ENCODE measurements at places on chromosomes 16 and 17. TPM values are rescaled to one million over a fixed set of nuclear protein-coding genes. Genes with fewer than 3 reads are reported as not detected.

SLC39A11 gene
- polyA plus RNA-seq = 15.6 TPM

- peak; percentile 15 for DNase-seq
Observed at GRCh38 chr16:22375117-22375962, 921 bp upstream of the CDR2 start.

CACNG3 gene
- polyA plus RNA-seq = not detected

CLEC10A gene
- polyA plus RNA-seq = not detected

GRCh38 chr17:42087736-42088705, 10.3 kb downstream of the ZNF385C start:
- DNase-seq = no peak

DNA sequence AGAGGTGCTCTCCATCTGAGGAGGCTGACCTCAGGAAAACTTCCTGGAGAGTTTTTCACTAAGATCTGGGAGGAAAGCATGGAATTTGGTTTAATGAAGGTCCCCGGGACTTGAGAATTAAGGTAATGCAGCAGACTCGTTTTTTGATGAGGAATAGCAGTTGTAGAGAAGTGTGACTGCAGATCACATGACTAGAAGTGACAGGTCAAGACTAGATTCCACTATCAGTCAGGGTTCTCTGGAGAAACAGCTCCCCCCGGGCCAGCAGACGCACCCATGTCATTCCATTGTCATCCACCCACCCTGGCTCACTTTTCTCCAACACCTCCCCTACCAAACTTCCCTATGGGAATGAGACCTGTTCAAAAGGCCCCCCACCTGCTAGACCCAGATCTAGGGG, 1.9 kb upstream of the DHRS13 start:
- DNase-seq = no peak

DNA sequence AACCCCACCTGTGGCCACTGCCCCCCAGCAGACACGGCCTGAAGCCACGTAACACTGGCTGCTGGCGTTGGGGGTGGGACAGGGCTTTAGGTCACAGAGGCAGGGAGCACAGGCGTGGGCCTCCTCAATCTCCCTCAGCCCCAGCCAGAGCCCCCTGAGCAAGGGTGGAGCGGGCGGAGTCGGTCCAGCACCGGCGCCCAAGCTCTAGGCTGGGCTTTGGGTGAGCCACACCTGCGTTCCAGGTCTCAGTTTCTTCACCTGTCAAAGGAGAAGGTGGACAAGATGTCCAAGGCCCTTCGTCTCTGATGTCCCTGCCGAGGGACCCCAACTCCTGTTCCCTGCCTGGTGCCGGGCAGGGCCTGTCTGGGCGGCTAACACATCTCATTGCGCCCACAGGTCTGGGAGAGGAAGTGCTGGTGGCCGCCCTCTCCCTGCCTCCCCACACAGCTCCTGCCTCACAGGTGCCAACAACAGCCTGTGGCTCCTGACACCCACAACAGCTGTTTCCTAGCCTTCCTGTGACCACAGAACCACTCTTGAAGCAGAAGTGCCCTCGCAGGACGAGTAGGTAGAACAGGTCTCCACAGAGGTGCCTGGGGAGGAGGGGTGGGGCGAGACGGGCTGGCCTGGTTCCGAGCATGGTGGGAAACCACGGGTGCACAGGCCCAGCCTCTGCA, 12.0 kb downstream of the FAM83G start:
- DNase-seq = no peak

GRCh38 chr16:31561426-31562233, 33.9 kb downstream of the AHSP start:
- DNase-seq = no peak

DNA sequence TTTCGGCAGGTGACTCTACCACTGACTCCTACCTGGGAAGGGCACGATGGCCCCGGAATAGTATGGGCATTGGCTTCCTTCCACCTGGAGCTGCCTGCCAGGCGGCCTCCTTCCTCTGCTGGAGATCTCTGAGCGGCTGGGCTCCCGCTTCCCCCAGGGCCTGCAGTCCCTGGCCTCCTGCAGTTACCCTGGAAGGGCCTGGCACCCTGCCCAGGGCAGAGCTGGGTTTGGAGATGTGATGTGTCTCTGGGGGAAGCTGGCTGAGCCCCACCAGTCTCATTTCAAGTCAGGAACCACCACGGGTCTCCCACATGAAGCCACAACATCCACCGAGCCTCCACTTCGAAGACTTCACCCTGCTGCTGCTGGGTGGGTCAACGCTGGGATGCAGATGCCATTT, 97.9 kb downstream of the IRF8 start:
- no peak for DNase-seq

DNA sequence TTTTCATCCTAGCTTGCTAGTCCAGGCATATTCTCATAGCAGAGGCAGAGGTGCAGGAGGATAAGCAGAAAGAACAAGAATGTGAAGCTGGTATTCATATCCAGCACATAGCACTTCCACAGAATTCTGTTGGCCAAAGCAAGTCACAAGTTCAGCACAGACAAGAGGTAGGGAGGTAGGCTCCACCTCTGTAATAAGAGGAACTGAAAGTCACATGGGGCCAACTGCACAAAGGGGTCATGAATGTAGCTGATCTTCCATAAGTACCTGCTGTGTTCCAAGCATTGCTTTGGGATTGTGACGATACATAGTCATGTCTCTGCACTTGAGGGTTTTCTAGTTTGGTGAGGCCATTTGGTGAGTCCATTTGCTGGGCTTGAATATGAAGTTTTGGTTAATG, 110.8 kb upstream of the MPHOSPH6 start:
- DNase-seq = no peak

ITGAX gene
- polyA plus RNA-seq = not detected

DNA sequence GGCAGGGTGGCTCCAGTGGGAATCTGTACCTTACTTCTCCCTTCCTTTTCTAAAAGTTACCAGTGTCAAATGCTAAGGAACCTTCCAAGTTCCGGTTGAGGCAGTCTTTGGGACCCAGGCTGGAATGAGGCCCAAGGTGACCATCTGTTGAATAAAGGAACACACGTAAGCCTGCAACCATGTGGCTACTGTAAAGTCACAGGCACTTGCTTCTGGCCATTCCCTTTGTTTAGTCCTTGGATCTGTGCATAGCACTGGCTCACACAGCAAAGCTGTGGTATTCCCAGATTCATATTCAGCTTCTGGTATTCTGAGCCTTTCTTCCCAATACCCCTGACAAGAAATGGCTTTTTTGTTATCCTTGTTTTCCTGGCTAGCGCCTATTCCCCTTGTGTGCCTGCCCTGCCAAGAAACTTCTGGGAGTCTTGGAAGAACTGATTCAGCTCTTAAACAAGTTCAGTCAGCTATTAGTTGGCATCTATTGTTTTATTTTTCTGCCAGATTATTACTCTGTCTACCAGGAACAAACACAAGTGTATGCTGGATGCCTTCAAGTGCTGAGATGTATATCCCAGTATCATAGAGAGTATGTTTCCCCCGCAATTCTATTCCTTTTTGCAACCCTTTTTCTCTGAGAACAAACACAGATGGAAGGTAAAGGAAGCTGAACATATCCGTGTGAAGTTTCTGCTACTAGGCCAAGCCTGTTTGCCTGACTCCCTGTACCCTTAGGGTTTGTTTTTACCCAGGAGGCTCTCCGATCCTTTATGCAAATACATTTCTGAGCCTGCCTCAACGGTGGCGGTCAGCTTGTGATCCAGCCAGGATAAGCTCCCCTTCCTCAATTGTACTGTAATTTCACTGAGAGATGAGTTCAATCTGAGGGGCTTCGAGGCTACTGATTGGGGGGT, 13.2 kb downstream of the TMEM238L start:
- peak; percentile 3 for DNase-seq

TMEM256 gene
- 40.1 TPM for polyA plus RNA-seq

DNA sequence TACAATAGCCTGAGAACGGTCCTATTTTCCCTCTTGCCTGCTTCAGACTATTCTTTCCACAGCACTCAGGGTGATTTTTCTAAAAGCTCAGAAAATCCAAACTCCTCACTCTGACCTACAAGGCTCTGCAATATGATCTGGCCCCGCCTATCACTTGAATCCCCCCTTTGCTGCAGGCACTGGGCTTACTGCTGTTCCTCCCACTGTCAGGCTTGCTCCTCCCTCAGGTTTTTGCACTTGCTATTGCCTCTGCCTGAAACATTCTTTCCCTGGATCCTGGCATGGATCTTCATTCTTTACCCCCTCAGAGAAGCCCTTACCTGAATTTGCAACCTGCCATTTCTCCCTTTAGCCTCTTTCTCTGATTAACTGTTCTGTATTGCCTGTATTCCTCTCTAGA, 52.3 kb downstream of the RPGRIP1L start:
- no peak for DNase-seq

DNA sequence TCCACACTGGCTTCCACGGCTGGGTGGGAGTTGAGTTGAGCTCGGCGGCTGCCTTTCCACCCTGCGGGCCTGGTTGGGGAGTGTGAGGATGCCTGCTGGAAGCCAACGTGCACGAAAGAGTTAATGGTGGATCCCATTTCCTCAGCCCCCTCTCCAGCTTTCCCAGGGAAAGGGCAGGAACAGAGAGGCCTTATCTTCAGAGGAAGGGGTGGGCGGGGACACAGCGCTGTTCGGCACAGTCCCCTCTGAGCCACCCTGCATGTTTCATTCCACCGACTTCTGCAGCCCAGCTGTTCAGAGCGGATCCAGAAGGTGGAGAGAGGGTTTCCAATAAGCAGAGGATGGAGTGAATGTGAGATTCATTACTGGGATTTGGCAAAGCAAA, 295.3 kb downstream of the SEC14L1 start:
- peak; percentile 39 for DNase-seq

DNA sequence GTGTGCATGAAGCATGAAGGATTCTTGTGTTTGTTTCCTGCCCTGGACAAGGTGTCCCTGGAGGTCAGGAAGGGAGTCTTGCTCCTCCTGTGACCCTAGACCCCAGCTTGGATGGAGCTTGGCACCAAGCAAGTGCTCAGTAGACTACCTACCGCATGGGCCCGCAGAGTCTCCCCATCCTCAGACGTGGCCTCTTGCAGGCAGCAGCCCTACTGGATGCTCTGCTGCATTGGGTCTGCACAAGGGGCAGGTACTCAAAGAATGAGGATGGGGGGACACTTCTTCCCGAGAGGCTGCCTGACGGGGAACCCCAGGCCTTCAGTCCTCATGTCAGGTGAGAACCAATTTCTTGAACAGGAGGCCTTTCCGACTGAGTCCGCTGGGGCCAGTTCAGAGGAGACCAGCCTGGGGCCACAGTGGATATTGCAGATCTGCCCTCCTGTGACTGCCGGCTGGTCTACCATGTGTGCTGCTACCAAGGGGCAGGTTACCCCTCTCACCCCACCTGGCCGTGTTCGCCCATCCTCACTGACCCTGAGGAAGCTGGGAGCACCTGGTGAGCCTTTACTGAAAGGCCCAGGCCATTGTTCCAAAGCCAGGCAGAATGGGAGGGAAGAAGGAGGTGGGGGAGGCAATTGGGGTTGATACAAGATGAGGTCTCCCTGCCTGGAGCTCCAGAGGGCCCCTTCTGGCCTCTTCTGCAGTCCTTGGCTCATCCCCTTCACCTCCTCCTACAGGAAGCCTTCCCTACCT, 206.3 kb downstream of the RAB11FIP4 start:
- DNase-seq = no peak

KCNAB3 gene
- 0.08 TPM for polyA plus RNA-seq

GRCh38 chr17:81616877-81617276, 20.0 kb downstream of the NPLOC4 start:
- no peak for DNase-seq

- DNase-seq = peak; percentile 3
Observed at GRCh38 chr17:63095879-63096278, 129.8 kb downstream of the TANC2 start.

DNA sequence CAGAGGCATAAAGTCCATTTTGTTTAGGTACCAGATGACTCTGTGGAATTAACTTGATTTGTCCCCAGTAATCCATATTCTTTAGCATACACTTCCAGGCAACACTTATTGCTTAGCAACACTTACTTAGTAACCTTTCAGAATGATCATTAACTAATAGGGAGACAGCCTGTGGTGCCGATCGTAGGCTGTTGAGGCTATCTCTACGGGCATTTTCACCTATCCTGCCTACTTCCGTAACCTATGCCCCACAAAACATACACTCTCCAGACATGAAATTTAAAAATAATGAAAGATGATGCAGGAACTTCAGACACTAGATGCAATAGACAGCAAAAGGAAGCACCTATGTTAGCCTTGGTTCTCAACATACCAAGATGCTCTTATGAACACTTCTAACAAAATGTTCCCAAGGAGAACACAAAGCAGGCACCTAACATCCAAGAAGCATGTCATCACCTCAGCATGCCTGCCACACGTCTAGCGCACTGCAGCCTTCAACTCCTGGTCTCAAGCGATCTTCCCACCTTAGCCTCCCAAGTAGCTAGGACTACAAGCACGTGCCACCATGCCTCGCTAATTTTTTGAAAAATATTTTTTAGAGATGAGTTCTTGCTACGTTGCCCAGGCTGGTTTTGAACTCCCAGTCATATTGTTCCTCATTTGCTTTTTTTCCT, 34.5 kb downstream of the HLF start:
- no peak for DNase-seq

FOXN1 gene
- polyA plus RNA-seq = not detected

DNA sequence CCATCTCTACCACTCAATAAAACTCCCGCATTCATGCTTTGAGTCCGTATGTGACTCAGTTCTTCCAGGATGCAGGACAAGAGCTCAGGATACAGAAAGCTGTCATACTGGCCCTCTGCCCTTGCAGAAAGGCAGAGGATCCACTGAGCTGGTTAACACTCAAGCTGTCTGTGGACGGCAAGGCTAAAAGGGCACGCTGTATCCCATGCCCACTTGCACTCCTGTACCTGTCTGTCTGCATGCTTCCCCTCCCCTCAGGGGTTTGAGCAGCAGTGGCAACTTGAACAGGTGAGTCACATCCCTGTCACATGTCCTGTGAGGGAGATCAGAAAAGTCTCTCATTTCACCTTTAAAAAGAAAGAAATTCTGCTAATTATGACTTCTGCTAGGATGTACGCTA, 293.8 kb downstream of the HS3ST3B1 start:
- no peak for DNase-seq

DNA sequence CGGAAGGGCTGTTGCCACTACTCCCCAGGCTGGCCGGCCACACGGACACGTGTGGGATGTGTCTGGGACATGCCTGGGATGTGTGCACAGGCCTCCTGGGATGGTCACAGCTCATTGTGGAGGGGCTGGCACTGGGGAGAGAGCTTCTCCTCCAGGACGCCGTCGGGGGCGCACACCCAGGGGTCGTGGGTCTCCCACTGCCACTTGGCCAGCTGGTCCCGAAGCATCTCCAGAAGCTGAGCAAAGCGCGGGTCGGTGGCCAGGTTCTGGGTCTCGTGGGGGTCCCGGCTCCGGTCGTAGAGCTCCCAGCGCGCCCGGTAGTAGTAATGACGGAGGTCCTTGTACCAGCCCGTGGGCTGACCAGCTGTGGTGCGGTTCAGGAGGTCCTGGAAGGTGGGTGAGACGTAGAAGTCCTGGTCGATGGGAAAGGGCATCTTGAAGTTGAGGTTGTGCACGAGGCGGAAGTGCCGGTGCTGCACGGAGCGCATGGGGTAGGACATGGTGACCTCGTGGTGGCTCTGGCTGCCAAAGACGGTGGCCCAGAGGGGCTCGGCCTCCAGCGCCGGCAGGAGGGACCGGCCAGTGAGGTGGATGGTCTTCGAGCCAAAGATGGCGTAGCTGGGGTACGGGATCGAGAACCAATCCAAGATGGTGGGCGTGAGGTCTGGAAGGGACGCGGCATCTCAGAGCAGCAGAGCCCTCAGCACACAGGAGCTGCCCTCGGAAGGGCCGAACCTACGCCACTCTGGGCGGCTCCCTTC, 9.6 kb downstream of the SGSH start:
- DNase-seq = no peak

GRCh38 chr16:5463820-5464219, 366.2 kb upstream of the EEF2KMT start:
- DNase-seq = no peak

DNAH9 gene
- not detected for polyA plus RNA-seq

- peak; percentile 84 for DNase-seq
Observed at GRCh38 chr16:3819746-3820724, 60.5 kb downstream of the CREBBP start.

Data from GM23248 (cell line).